ENCODE measurements at places on chromosomes 1 and 21. TPM values are rescaled to one million over a fixed set of nuclear protein-coding genes. Genes with fewer than 3 reads are reported as not detected.

DNA sequence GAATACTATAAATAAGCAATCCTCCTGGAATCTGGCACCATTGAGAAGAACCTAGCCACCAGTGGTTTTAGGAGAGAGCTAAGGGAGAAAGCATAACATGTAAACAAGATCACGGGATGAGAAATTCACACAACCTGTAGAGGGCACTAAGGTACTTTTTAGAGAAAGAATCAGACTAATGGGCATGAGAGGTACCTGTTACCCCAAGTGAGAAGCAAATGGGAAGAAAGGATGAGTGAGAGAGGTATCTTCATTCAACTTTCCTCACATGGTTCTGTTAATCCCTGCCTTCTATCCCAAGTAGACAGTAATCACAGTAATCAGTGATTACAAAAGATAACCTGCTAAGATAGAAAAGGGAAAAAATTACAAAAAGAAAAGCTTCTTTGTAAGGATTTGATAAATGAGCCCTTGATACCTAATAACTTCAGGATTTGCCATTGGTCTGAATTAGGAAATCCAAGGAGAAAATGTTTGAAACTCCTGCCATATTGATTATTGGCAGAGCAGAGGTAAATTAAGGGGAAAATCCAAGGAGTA is 251.1 kb upstream of the ADGRL2 start:
- H3K27ac ChIP-seq = no peak overlapping the region
- H3K36me3 ChIP-seq = no peaks in the 10 kb centered on the region
- H3K4me3 ChIP-seq = no peak overlapping the region

- no peaks in the 10 kb centered on the region for H3K36me3 ChIP-seq
- H3K27ac ChIP-seq = no peak overlapping the region
Observed at GRCh38 chr1:76240316-76240715, 165.8 kb downstream of the ST6GALNAC3 start.

GRCh38 chr1:204480515-204480914 is 14.1 kb downstream of the PIK3C2B start:
- DNase-seq = no peak
- H3K4me1 ChIP-seq = peaks cover 88% of the 10 kb centered on the region
- no peak overlapping the region for H3K4me3 ChIP-seq
- H3K27ac ChIP-seq = peak overlapping the region; percentile 41
- H3K36me3 ChIP-seq = no peaks in the 10 kb centered on the region

GRCh38 chr1:94542088-94542870 is 720 bp upstream of the F3 start:
- peak overlapping the region; percentile 88 for H3K27ac ChIP-seq
- peaks cover 46% of the 10 kb centered on the region for H3K4me1 ChIP-seq
- no peaks in the 10 kb centered on the region for H3K27me3 ChIP-seq
- no peaks in the 10 kb centered on the region for H3K36me3 ChIP-seq
- peak; percentile 51 for DNase-seq

GRCh38 chr1:181660621-181661020 is 177.3 kb downstream of the CACNA1E start:
- H3K4me1 ChIP-seq = no peaks in the 10 kb centered on the region
- peaks cover 3% of the 10 kb centered on the region for H3K27me3 ChIP-seq
- no peak overlapping the region for H3K27ac ChIP-seq
- H3K4me3 ChIP-seq = no peak overlapping the region
- H3K36me3 ChIP-seq = no peaks in the 10 kb centered on the region

DNA sequence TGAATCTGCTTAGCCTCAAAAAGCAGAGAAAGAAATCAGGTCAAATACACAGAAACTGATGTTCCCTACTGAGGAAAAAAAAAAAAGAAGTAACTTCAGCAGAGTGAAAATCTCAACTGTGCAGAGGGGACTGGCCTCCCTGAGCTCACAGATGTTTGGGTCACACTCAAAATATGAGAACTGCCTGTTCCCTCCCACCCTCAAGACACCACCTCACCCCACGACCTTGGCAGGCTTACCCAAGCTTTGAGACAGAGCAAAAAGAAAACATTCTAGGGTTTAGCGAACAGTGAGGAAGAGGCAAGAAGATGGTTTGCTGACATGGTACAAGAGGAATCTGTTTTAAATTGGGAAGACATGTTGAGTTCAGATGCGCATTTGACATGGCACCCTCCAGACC is 48.8 kb downstream of the NID1 start:
- peak overlapping the region; percentile 49 for H3K27ac ChIP-seq
- no peak for DNase-seq
- H3K27me3 ChIP-seq = no peaks in the 10 kb centered on the region
- no peak overlapping the region for H3K4me3 ChIP-seq
- peaks cover 15% of the 10 kb centered on the region for H3K36me3 ChIP-seq
- H3K4me1 ChIP-seq = peaks cover 19% of the 10 kb centered on the region

- H3K27ac ChIP-seq = peak overlapping the region; percentile 62
- H3K27me3 ChIP-seq = no peaks in the 10 kb centered on the region
- peaks cover 19% of the 10 kb centered on the region for H3K4me1 ChIP-seq
- no peak overlapping the region for H3K4me3 ChIP-seq
- H3K36me3 ChIP-seq = no peaks in the 10 kb centered on the region
Observed at GRCh38 chr1:58933599-58933926, 149.7 kb upstream of the JUN start.

GRCh38 chr1:168408884-168409283 is 128.2 kb downstream of the TBX19 start:
- no peak overlapping the region for H3K27ac ChIP-seq
- no peaks in the 10 kb centered on the region for H3K4me1 ChIP-seq
- DNase-seq = no peak
- H3K4me3 ChIP-seq = no peak overlapping the region
- H3K36me3 ChIP-seq = no peaks in the 10 kb centered on the region

DNA sequence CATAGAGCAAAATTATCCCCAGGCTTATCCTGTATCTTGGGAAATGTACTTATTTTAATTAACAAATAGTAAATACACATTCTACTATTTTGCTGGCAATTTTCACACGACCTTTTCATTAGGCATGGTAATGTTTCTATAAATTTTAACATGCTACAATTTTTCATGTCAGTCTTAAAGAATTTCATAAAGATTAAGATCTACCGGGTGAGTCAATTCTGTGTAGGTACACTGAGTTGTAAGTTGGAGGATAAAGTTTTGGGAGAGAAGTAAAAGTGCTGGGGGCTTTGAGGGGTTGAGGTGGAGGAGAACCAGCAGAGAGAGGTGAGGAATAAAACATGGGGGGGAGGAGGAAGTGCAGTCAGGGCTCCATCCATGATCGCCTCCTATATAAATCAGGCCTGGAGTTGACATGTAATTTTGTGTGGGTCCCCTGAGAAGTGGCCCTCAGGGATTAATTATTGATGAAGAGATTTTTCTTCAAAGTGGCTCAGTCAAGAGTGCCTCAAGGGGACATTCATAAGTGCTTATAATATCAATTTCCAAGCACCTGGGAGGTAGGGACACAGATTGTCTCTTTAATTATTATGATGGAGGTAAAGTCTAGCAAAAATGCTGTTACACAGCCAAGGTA is 7.2 kb downstream of the DPYD start:
- H3K36me3 ChIP-seq = no peaks in the 10 kb centered on the region
- H3K27me3 ChIP-seq = no peaks in the 10 kb centered on the region
- peaks cover 22% of the 10 kb centered on the region for H3K4me1 ChIP-seq
- H3K4me3 ChIP-seq = no peak overlapping the region

GRCh38 chr1:237953238-237953637 is 62.5 kb upstream of the ZP4 start:
- DNase-seq = no peak
- H3K27ac ChIP-seq = no peak overlapping the region
- H3K4me3 ChIP-seq = no peak overlapping the region
- no peaks in the 10 kb centered on the region for H3K27me3 ChIP-seq
- no peaks in the 10 kb centered on the region for H3K4me1 ChIP-seq

DNA sequence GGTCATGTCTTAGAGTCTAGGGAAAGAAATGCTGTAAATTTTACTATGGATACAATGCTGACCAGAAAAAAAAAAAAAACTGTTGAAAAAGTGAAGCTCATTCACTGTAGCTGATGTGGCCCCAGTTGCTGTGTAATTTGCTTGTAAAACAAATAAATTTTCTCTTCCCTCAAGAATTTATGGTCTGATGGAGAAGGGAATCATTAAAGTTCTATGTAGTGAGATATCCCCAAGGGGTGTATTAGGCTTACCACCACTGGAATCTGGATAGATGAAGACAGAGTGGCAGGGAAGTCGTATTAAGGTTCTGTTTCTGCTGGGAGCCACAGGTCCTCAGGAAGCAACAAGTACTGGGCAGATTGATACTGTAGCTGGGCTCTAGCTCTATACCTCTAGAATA is 860.0 kb downstream of the LTN1 start:
- no peaks in the 10 kb centered on the region for H3K36me3 ChIP-seq
- no peaks in the 10 kb centered on the region for H3K4me1 ChIP-seq
- H3K27me3 ChIP-seq = no peaks in the 10 kb centered on the region
- no peak overlapping the region for H3K27ac ChIP-seq

DNA sequence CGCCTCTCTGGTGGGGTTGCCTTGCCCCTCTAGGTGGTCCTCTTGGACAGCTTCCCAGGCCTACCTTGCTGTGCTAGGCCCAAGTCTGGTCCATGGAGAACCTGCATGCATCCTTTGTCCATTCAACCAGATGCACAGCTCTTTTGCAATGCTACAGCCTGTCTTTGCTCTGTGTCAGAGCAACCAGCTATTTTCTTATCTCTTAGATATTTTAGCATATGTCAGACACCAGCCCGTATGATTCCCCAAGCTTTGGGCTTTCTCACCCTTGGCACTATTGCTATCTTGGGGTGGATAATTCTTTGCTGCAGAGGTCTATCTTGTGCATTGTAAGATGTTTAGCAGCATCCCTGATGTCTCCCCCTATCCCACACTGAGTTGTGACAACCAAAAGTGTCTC is 32.3 kb downstream of the TNN start:
- no peaks in the 10 kb centered on the region for H3K27me3 ChIP-seq
- no peak overlapping the region for H3K4me3 ChIP-seq

DNA sequence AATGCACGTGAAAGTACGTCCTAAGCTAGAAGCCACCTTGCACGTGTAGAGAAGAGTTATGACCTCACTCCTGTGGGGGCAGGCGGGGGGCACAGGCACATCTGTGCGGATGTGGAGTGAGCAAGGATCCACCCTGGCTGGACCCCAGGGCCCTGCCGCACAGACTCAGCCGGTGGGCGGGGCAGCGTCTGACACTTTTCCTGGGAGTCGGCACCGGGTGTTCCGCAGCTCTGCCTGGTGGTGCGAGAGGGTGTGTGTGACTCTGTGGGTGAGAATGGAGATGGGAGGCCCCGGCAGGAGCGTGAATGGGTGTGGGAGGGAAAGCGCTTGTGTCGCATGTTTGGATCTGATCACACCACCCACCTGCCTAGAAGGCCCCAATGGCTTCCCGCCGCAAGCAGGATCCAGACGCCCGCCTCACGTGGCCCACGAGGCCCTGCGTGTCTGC is 29.5 kb downstream of the RAP1GAP start:
- H3K4me3 ChIP-seq = no peak overlapping the region
- peaks cover 11% of the 10 kb centered on the region for H3K27me3 ChIP-seq
- H3K4me1 ChIP-seq = peaks cover 14% of the 10 kb centered on the region
- peak overlapping the region; percentile 73 for H3K27ac ChIP-seq
- DNase-seq = no peak

GRCh38 chr1:163537809-163538208 is 216.1 kb downstream of the NUF2 start:
- no peak overlapping the region for H3K27ac ChIP-seq
- no peak for DNase-seq
- H3K4me1 ChIP-seq = no peaks in the 10 kb centered on the region

- no peaks in the 10 kb centered on the region for H3K4me1 ChIP-seq
- DNase-seq = no peak
- H3K36me3 ChIP-seq = no peaks in the 10 kb centered on the region
- H3K27ac ChIP-seq = no peak overlapping the region
Observed at GRCh38 chr1:76290271-76290670, 215.7 kb downstream of the ST6GALNAC3 start.

DNA sequence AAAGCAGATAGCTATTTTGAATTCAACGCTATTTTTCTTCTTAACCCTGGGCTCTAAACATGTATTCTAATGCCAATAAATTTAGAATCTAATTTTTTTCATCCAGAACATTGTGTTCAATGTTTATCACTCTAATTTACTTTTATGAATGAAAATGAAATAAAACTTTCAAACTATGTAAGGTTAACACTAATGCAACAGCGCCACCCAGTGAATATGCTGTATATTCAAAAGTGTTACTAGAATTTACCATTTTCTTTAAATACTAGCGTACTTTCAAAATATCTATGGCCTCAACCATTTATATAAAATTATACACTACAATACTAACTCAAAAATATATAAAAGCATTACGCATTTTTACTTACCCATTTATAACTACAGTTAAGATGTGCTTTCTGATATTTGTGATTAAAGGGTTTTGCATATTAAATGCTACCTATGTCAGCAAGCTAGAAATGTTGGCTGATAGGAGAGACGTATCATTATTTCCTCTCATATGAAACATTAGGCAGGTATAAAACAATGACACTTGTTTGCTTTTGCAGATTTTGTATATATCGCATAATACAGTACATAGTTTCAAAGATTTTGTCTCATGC is 5.9 kb upstream of the NUF2 start:
- no peak overlapping the region for H3K4me3 ChIP-seq
- peaks cover 4% of the 10 kb centered on the region for H3K4me1 ChIP-seq
- H3K36me3 ChIP-seq = peaks cover 16% of the 10 kb centered on the region
- no peak for DNase-seq

DNA sequence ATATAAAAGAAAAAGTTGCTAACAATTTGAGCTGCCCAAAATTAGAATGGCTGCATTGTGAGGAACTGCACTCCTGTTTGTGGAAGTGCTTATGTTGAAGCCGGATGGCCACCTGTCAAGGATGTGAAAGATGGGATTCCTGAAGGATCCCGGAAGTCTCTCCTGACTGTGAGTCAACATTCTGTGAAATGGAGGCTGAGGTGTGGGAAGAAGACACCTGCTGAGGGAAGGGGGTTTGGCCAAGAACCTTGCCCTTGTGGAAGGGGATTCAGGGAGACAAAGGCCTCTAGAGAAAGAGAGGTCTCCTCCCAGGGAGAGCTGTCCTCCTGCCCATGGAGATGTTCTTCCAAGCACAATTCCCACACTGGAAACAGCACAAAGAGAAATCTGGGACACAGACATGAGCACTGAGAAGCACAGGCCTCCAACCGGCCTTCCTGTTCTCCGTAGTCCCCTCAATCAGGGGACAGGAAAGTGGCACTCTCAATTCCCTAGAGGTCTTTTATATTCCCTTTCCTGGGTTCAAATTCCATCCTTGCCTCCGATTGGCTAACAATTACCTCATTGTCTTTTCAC is 70.5 kb downstream of the CD2 start:
- no peaks in the 10 kb centered on the region for H3K4me1 ChIP-seq
- no peak overlapping the region for H3K4me3 ChIP-seq
- no peak for DNase-seq
- no peak overlapping the region for H3K27ac ChIP-seq
- H3K36me3 ChIP-seq = no peaks in the 10 kb centered on the region

Gene MFN2
- 72.2 TPM for total RNA-seq

Gene UQCRHL
- 1.1 TPM for total RNA-seq

Gene VWA5B1
- total RNA-seq = 0.30 TPM

Gene CLK2
- 51.1 TPM for total RNA-seq

Gene RHD
- total RNA-seq = not detected

Gene ZNF648
- not detected for total RNA-seq

Gene MYOG
- total RNA-seq = not detected

Gene KRTAP19-3
- not detected for total RNA-seq

Gene FAM72B
- total RNA-seq = 0.83 TPM

Gene RHBDL2
- 0.32 TPM for total RNA-seq

Gene CD5L
- 6.8 TPM for total RNA-seq

Gene ZBTB21
- 15.6 TPM for total RNA-seq

Gene CCDC30
- total RNA-seq = 10.2 TPM

Data from lower lobe of right lung (tissue), 2 donors.